Type B pancreatic cell (in vitro differentiated cells): ENCODE measurements at places on chromosomes 5 and 9. TPM values are rescaled to one million over a fixed set of nuclear protein-coding genes. Genes with fewer than 3 reads are reported as not detected.

DNA sequence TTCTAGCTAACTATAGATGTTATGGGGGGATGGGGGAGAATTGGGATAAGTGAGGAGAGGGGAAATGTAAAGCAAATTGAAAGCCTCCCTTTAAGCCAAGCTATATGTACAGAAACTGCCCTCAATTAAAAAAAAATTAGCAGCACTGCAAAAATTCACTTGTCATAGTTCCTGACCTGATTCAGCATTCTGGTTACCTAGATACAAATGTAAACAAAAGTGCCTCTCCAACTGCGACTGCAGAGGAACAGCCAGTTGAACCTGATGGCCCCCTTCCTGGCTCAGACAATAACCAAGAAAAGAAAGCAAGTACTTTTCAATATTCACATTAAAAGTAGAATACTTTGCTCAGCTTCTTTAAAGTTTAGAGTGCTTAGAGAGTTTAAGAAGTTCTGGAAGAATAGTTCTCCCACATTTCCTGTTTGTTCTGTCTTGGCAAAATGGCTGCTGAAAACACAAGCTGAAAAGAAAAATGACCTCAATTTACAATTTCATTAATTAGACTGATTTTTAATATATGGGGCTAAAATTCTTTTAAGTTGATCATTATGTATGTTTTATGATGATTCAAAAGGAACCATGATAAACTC lies 1.5 kb downstream of the FAM81B start:
- peak overlapping the region; percentile 54 for H3K4me3 ChIP-seq
- H3K36me3 ChIP-seq: peaks cover 4% of the 10 kb centered on the region
- peak overlapping the region; percentile 93 for H3K27ac ChIP-seq
- H3K4me1 ChIP-seq: peaks cover 6% of the 10 kb centered on the region

DNA sequence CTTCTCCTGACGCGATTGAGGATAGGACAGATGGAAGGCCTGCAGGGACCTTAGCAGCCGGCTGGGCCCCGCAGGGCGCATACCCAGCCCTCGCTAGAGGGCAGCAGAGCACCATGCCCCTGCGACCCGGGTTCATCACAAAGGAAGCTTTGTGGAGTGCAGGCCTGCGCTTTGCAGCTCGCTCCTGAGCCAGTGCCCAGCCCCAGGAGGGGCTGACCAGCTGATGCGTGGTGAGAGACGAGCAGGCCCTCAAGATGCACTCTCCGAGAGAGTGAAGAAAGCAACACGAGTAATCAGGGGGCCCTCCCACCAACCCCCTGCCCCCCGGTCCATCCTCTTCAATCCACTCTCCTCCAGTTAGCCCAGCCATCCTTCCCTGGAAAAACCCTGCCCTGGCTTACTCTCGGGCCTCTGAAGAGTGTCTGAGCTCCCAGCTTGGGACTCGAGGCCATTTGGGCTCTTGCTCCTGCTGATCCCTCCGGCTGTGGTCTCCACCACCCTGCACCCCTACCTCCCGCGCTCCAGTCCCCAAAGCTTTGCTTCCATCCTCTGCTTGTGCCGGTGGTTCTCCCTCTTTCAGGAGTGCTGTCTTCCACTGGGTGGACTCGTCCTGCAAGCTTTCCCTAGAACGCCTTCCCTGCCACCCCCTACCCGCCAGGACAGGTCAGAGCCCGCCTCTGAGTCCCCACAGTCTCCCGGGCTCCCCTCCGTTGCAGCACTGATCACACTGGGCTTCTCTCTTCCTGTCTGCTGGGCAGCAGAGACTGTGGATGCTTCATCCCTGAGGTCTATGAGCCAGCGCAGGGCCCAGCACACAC lies 9.1 kb upstream of the KIF12 start:
- peaks cover 23% of the 10 kb centered on the region for H3K4me1 ChIP-seq
- no peaks in the 10 kb centered on the region for H3K36me3 ChIP-seq
- peak; percentile 83 for DNase-seq
- H3K4me3 ChIP-seq: no peak overlapping the region

GRCh38 chr5:135566422-135567400 lies 12.1 kb downstream of the CXCL14 start:
- H3K27me3 ChIP-seq: peaks cover 50% of the 10 kb centered on the region
- H3K4me1 ChIP-seq: peaks cover 49% of the 10 kb centered on the region
- H3K4me3 ChIP-seq: no peak overlapping the region
- H3K36me3 ChIP-seq: no peaks in the 10 kb centered on the region

GRCh38 chr9:18698992-18699391 lies 225.0 kb downstream of the ADAMTSL1 start:
- H3K4me1 ChIP-seq: peaks cover 5% of the 10 kb centered on the region
- no peak overlapping the region for H3K27ac ChIP-seq
- peaks cover 20% of the 10 kb centered on the region for H3K36me3 ChIP-seq

DNA sequence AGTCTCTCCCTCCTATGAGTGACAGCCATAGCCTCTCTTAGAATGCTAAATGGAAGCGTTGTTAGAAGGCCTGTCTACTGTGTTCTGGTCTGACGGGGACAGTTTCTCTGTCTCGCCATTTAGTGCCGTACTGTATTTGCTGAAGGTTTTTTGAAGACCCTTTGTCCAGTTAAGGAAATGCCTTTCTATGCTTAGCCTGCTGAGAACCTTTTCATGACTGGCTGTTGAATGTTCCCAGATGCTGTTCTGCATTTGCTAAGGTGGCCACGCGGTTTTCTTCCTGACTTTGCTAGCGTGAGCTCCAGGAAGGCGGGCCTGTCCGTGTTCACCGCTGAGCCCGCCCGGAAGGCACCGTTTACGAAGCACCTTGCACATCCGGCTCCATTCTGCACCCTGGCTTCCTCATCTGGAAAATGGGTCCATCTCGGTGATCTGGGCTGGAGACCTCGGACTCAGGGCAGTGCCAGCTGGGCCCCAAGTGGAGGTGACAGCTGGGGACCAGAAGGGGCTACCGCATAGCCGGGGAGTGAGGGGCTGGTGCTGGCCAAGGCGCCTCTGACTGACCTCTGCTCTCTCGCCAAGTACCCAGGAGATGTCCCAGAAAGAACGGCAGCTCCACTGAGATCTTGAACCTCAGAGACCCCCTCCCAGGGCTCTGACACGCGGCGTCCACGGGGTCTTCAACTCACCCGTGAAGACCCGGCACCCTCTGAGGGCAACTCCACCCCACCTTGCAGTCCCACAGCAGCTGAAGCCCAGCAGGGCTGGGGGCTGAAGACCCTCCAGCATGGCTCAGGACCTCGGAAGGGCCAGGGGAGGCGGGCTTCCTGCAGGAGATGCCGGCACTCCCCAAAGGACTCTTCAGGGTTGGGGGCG lies 52.5 kb upstream of the NKD2 start:
- H3K27ac ChIP-seq: peak overlapping the region; percentile 76
- peaks cover 8% of the 10 kb centered on the region for H3K27me3 ChIP-seq
- no peaks in the 10 kb centered on the region for H3K36me3 ChIP-seq
- peaks cover 37% of the 10 kb centered on the region for H3K4me1 ChIP-seq

DNA sequence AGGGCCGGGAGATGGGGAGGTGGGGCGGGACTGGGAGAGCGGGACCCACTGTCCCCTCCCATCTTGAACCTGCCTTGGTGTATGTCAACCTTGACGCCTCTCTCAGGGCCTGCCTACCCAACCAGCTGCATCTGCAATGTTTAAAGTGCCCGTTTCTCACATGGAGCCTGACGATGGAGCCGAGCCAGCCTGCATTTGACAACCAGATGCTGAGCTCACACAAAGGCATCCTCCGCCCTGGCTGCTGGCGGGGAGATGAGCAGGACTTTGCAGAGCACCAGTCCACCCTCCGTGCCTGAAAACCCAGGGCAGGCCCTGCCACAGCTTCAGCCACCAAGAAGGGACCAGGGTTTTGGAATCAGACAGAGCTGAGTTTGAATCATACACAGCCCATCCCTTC lies 141.1 kb upstream of the SMIM23 start:
- peaks cover 33% of the 10 kb centered on the region for H3K27me3 ChIP-seq
- H3K4me1 ChIP-seq: peaks cover 52% of the 10 kb centered on the region
- no peak for DNase-seq
- H3K36me3 ChIP-seq: no peaks in the 10 kb centered on the region
- no peak overlapping the region for H3K4me3 ChIP-seq

- H3K4me1 ChIP-seq: no peaks in the 10 kb centered on the region
- DNase-seq: no peak
- peaks cover 39% of the 10 kb centered on the region for H3K27me3 ChIP-seq
- no peak overlapping the region for H3K27ac ChIP-seq
- no peaks in the 10 kb centered on the region for H3K36me3 ChIP-seq
Measured at GRCh38 chr9:122444041-122444733, 33.5 kb downstream of the OR1J1 start.

DNA sequence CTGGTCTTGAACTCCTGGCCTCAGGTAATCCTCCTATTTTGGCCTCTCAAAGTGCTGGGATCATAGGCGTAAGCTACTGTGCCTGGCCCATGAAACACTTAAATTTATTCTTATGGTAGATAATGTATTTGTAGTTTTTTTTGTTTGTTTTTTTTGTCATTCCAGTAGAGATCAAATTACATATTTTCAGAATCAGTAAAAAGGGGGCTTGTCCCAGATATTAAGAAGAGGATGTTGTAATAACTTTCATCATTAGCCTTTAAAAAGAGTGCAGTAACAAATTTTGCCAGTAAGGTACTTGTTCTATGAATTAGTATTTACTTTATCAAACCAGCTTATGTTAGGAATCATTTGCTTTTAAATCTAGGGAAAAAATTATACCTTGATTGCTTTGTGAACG lies 42.6 kb downstream of the GAPVD1 start:
- peaks cover 32% of the 10 kb centered on the region for H3K36me3 ChIP-seq
- no peak for DNase-seq
- no peaks in the 10 kb centered on the region for H3K27me3 ChIP-seq
- no peak overlapping the region for H3K4me3 ChIP-seq

DNA sequence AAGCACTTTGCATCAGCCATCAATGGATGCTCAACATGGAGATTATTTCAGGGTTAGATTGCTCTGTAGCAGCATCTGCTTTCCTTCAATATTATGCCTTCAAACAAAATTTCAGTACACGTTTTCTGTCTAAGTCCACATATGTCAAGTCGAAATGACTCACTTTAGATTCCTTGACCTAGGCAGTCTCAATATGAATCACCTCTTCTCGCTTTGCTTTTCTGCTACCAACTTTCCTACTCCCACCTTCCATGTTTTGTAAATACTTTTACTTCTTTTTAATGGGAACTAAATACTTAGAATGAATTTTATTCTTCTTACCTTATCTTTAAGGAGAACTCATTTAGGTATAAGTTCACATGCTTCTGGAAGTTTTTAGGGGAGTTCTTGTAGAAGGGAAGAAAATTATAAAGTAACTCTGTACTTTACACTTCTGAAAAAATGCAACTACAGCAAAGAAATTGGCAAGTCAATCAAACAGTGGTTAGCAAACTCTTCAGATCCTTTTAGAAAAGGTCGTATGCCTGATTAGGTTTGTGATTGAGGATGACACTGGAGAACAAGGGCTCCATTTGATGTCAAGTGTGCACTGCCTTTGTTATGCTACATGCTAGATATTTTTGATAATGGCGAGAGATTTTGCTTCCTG lies 478.5 kb upstream of the SMARCA2 start:
- H3K4me1 ChIP-seq: peaks cover 9% of the 10 kb centered on the region
- no peaks in the 10 kb centered on the region for H3K27me3 ChIP-seq
- no peak for DNase-seq
- H3K4me3 ChIP-seq: no peak overlapping the region
- H3K27ac ChIP-seq: no peak overlapping the region
- no peaks in the 10 kb centered on the region for H3K36me3 ChIP-seq

DNA sequence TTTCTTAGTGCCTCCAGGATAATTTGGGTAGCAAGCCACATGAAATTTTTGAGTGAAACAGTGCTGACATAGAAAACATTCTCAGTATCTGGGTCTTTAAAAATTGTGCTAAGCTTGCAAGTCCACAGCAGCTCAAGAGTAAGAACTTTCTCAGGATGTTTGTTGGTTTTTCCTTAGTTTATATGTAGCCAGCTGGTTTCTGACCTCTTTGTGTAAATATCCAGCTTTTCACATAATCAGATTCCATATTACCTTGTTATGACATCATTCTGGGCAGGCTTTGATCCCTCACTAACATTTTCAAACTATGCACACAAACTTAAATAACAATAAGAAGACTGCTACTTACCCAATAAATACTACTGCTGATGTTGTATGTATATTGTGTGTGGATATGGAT lies 82.9 kb upstream of the VCAN start:
- peaks cover 4% of the 10 kb centered on the region for H3K4me1 ChIP-seq
- H3K36me3 ChIP-seq: no peaks in the 10 kb centered on the region
- no peak for DNase-seq
- no peak overlapping the region for H3K4me3 ChIP-seq

- H3K4me3 ChIP-seq: no peak overlapping the region
- H3K27ac ChIP-seq: peak overlapping the region; percentile 69
- no peaks in the 10 kb centered on the region for H3K27me3 ChIP-seq
- peaks cover 42% of the 10 kb centered on the region for H3K4me1 ChIP-seq
- DNase-seq: no peak
- H3K36me3 ChIP-seq: peaks cover 7% of the 10 kb centered on the region
Measured at GRCh38 chr5:14250748-14251701, 107.9 kb downstream of the TRIO start.

- no peak overlapping the region for H3K27ac ChIP-seq
- no peaks in the 10 kb centered on the region for H3K36me3 ChIP-seq
- peak overlapping the region; percentile 50 for H3K4me3 ChIP-seq
- peaks cover 25% of the 10 kb centered on the region for H3K4me1 ChIP-seq
Measured at GRCh38 chr5:138243794-138244193, 30.6 kb downstream of the GFRA3 start.

DNA sequence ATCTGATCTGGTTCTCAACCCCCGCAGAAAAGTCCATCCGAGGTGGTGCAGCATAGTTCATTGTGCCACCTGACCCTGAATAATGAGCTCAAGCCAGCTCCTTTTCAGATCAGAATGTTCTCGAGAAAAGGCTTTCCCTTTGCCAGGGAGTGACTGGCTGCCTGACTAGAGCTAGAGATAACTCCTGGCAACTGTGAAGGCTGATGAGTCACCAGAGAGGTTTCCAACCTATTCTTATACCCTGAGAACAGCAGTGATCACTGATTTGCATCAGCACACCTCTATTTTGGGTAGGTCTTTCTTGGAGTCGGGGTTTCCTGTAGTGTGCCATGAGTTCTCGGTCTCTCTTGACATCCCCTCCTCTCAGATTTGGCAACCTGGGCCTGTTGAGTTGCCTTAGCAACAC lies 127.9 kb downstream of the PIK3R1 start:
- peaks cover 17% of the 10 kb centered on the region for H3K4me1 ChIP-seq
- H3K27me3 ChIP-seq: no peaks in the 10 kb centered on the region
- no peak overlapping the region for H3K4me3 ChIP-seq

- H3K36me3 ChIP-seq: no peaks in the 10 kb centered on the region
- no peak overlapping the region for H3K4me3 ChIP-seq
- peaks cover 21% of the 10 kb centered on the region for H3K27me3 ChIP-seq
- DNase-seq: no peak
- no peaks in the 10 kb centered on the region for H3K4me1 ChIP-seq
- no peak overlapping the region for H3K27ac ChIP-seq
Measured at GRCh38 chr5:170283296-170283695, 14.3 kb downstream of the LCP2 start.

ABCA2 gene
- 44.7 and 47.7 TPM in 2 replicates for total RNA-seq

SLC46A2 gene
- 0.14 TPM in 1 of 2 replicates, not detected in the other for total RNA-seq

PPP2R2B gene
- 18.4 and 29.1 TPM in 2 replicates for total RNA-seq

C9orf50 gene
- not detected in 2 replicates for total RNA-seq

OGN gene
- total RNA-seq: 2.8 TPM in 1 of 2 replicates, not detected in the other

SPINK4 gene
- total RNA-seq: not detected in 2 replicates
